ENCODE measurements at places on chromosomes 11 and 22.

GRCh38 chr11:69497221-69497787, 15.8 kb downstream of the LINC01488 start:
- peak; percentile 35 for DNase-seq

- no peak for DNase-seq
These were observed 29.1 kb downstream of the PPIL2 start for GRCh38 chr22:21694795-21695429.

DNA sequence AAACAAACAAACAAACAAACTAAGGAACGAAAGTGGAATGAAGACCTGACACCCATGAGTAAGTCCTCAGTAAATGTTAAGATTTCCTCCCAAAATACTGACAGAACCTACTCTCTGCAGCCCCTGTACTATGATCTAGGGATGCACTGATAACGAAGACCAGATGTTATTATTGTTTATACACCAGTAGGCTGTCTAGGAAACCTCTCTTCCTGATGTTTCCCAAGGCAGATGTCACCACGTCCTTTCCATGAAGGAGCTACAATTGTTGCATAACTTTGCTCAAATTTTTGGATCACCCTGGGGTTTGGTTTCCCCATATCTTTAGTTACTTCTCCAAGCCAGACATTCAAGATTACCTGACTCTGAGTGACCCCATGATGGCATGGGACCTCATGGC, 340.7 kb downstream of the MIAT start:
- no peak for DNase-seq

DNA sequence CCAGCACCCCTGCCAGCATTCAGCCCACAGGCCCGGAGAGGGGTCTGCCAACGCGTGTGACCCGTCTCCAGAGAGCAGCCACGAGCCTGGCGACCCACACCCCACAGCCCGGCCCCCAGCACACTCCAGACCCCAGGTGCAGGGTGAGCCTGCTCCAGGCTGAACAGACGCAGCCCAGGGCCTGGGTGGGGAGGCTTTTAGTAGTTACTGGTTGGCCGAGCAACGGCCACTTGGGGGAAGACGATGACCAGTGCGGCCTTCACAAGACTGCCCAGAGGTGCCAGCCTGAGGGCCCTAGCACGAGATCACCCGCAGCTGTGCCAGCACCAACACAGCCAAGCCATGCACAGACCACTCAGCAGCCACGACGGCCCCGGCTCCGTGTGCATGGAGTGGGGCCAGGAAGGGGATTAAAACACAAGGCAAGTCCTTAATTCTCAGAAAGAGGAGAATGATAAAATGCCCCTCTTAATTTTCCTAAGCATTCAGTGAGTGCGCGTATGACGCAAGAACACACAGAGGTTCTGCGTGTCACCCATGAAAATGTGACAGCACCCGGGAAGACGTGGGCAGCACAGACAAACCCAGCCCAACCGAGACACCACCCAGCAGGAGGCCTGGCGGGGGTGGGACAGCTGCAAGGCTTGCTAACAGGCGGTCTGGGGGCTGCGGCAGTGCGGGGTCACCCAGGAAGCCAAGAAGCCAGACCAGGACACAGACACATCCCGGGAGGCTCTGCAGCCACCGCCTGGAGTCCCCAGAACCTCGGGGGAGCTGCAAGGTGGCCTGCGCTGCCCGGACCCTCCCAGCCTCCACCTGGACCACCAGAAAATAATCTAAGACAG, 47.6 kb downstream of the BRD1 start:
- peak; percentile 51 for DNase-seq

- no peak for DNase-seq
These were observed 4.1 kb upstream of the MEI1 start for GRCh38 chr22:41695211-41695610.

DNA sequence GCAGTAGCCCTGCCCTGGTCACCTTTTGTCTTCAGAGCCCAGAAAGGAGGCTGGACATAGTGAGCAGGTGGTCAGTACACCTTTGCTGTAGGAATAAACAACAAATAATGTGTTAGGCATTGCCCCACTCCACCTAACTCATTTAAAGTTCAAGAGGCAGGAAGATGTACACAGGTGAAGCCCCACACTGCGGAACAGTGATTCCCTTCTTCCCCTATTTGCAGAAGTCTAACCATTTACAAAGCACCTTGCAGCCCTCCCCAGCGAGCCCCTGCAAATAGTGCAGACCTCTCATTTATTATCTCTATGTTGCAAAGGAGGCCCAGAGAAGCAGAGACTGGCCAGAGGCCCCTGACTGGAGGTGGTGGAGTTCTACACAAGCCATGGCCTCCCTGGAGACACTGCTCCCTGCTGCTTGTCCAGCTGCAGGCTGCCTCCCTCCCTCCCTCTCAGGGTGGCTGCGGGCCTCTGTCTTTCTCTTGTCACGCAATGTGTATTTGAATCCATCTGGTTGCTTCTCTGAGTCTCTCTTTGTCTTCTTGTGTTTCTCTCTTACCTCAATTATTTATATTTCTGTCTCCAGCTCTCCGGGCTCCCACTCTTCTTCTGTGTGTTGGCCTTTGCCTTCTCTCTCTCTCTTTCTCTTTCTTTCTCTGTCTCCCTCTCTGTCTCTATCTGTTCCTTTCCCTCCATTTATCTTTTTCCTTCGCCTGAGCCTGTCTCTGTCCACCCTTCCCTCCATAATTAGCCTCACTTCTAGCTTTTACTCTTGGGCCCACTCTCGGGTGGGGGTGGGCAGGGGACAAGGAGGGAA, 59.1 kb upstream of the PRDM11 start:
- no peak for DNase-seq

DNA sequence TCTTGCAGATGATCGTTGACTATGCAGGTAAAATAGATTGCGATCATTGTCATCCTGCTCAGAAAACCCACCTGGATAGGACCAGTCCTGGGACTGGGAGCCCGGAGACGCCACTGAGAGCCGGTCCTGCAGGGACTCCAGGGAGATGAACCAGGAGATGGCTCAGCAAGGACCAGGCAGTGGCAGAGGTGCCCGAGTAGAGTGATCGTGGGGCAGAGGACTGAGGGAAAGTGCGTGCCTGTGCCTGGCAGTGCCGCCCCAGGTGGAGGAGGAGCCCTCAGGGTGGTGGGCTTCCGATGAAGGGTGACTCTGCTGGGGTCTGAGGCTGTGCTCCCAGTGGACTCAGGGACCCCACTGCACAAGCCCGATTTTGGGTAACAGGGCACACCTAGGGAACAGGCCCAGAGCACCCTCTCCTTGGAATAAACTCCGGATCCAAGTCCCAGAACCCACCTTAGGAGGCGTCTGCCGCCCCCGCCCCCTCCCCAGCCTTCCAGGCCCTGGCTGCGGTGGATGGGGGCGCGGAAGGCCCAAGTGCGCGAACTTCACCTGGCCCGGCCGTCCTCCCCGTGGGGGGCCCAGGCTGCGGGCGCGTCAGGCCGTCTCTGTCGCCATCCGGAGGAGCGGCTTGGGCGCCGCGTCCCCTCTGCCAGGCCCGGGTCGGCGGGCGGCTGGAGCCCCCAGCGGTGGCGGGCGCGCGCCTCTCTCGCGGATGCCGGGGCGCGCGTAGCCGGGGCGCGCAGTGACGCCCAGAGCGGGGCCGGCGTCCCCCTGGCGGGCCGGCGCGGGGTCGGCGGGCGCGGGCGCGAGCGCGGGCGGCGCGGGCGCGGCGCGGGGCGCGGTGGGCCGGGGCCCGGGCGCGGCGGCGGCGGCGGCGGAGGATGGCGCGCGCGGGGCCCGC, 1338.8 kb downstream of the BRD1 start:
- no peak for DNase-seq

- no peak for DNase-seq
These were observed 41.9 kb downstream of the MORC2 start for GRCh38 chr22:30926706-30927105.

DNA sequence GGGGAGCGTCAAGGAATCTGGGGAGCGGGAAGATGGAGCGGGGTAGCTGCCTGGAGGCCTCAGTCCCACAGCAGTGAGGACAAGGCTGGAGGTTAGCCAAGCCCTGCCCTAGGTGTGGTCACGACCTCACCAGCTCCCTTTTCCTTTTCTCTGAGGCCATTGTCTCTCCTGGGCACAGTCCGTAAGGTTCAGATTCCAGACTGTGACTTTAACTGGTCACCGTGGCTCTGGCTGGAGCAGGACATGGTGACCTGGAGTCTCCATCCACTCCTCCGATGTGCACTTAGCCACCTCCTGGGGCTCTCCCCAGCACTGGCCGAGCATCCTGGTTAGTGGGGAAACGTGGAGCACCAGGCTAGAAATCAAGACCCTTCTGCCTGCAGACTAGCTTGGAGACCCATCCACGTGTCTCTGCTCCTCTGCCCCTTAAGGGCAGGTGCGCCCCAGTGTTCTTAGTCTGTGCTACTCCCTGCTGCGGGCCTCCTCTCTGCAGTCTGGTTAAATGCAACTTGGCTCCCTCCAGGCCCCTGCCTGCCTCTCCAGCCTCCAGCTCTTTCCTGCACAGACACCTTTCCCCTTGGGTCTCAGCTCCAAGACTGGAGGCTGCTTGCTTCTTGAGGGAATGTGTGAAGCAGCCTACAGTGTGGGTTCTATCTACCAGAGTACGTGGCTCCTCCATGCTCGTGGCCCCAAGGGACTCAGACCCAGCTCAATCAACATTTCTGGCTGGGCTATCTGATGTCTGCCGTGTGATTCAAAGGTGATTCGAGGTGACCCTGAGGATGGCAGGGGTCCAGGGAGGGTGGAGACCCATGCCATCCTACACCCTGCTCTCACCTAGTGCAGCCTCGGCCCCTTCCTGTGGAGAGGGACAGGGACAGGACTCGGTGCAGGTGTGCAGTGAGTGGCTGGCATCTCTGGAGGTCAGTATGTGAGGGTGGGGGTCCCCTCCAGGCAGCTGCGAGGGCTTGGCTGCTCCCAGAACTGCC, 5.2 kb downstream of the SLC25A1 start:
- DNase-seq: no peak

DNA sequence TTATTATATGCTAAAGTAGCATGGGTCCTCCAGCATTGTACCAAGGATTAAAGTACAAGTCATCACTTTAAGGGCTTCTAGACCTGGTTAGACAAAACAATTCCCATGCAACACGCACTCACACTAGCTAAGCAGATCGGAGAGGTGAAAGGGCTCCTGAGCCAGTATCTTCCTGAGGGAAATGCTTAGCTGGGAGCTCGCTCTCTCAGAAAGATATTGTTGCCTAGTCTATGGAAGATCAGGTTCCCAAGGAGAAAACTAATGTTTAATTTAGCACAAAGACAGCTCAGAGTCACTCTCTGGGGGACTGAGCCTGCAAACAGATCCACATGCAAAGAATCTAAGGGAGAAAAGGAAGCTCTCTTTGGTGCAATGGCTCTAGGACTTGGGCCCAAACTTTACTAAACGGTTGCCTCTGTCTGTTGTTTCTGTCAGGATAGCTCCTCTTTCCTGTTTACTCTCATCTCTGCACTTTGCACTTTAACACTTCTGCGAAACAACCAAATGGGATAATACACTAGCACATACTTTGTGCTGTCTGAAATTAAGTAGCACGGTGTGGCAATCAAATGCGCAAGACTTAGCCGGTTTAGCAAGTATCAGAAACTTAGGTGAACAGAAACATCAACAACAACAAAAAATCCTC, 10.7 kb downstream of the MAML2 start:
- DNase-seq: no peak

DNA sequence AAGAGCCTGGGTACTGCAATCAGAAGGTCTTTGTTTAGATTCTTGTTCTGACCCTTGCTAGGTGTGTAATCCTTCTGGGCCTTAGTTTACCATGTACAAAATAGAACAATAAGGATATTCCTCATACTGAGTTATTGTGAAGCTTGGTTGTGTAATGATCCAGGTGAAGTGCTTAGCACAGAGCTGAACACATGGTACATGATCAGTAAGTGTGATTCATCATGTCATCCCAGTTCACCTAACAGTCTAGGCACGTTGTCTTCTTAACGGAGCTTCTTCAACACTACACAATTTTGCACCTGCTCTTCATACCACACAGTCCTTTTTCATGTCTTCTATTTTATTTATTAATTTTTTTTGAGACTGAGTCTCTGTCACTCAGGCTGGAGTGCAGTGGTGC, 234.3 kb upstream of the TENM4 start:
- DNase-seq: no peak

GRCh38 chr11:63906585-63906984, 10.4 kb downstream of the RCOR2 start:
- no peak for DNase-seq

DNA sequence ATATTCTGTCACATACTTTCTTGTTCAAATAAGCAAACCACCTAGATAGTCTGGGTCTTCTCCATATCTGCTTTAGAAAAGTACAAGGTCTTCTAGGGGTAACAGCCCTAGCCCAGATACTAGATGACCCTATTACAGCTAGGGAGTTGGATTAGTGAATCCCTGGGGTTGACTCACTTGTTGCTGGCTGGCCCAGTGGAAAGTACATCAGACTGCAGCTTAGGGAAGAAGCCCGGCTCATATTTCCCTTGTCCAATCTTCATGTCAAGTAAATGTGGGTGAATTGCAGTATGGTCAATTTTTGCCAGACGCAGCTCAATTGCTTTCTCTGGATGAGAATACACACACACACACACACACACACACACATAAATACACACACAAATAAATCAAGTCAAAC, 79.1 kb upstream of the SCUBE2 start:
- DNase-seq: no peak

GRCh38 chr11:74276581-74276980, 34.9 kb downstream of the P4HA3 start:
- no peak for DNase-seq

DNA sequence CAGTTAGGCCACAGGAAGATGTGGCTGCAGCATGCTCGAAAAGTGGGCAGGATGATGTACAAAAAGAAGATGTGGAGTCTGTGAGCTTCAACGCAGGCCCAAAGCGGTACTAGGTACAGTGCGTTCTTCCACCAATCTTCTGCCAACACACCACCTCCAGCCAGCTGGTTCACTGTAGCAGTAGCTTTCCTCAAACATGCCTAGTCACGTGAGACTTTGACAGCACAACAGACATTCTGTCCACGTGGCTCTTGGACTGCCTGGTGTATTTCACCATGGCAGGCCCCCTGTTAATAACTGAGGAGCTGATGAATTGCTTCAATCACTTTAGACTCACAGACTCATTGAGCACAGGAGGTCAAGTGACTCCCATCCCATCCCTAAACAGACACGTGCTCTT, 14.1 kb downstream of the SYN3 start:
- no peak for DNase-seq

DNA sequence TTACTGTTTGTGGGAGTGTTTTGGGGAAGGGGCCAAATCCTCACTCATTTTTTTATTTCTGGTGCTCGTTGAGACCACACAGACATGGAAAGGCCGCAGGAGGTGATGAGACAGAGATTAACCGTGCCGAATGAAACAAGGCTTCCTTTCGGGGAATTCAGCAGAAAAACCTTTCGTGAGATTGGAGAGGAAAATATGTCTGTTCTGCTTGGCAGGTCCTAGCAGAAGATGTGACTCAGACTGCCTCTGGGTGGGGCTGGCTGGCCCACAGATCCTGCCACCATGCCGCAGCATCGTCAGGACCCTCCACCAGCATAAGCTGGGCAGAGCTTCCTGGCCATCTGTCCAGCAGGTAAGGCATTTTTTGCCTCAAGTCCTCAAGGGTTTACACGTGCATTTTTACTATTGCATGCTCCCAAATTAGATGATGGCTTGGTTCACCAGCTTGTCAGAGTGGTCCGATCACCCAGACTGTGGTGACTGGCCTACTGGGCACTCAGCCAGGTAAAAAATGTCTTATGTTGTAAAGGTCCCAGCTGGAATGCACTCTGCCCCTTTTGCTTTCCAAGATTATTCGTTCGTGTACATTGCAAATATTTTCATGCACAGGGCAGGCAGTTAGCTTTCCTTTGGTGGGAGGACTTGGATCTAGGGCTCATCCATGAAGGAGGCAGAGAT, 1.5 kb downstream of the DDB2 start:
- peak; percentile 49 for DNase-seq

- no peak for DNase-seq
These were observed 1241.5 kb downstream of the BRD1 start for GRCh38 chr22:48585916-48586798.
